ENCODE measurements at places on chromosomes 12 and 14.
A peak's percentile ranks its signal among the peaks of the same experiment; 100 is the strongest.

DNA sequence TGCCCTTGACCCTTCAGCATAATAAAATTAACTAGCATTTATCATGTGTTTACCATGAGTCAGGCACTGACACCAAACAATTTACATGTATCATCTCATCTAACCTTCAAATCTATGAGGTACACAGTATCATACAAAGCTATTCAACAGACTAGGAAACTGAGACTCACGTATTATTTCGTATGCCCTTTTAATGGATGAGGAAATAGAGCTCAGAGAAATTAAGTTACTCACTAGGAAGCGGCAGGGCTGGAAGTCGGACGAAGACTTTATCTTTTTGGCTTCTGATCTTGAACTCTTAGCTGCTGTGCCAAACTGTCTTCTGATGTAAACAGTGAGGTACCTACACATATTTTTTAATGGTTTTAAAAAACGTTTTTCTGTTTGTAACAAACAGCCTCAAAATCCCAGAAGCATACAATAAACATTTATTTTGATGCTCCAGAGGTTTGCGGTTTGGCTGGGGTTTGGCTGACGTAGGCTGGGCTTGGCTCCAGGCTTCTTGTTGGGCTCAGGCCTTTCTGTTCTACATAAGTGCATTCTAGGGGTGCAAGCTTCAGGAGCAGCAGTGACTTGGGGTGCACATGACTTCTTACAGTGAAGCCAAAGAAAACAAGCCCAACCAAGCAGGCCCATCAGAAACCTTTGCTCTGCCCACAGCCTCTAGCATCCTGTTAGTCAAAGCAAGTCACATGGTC, 184.7 kb downstream of the TBX5 start:
- DNase-seq = no peak

GRCh38 chr12:120590741-120591407, 9.7 kb upstream of the POP5 start:
- DNase-seq = no peak

DNA sequence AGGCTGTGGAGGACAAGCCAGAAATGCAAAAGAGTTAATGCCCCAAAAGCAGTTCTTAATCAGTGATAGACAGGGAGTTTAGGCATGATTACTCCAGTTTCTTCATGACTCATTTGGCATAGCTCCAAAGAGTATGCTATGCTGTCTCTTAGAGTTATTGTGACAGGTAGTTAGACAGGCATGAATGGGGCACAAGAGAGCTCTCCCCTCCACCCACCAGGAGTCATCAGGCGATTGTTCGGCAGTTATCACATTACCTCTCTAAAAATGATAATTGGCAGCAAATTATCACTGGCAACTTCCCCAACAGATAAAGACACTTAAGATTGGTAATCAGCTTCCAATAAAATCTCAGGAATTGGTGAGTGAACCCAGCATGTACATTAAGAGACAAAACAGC, 320.1 kb downstream of the DAD1 start:
- no peak for DNase-seq

DNA sequence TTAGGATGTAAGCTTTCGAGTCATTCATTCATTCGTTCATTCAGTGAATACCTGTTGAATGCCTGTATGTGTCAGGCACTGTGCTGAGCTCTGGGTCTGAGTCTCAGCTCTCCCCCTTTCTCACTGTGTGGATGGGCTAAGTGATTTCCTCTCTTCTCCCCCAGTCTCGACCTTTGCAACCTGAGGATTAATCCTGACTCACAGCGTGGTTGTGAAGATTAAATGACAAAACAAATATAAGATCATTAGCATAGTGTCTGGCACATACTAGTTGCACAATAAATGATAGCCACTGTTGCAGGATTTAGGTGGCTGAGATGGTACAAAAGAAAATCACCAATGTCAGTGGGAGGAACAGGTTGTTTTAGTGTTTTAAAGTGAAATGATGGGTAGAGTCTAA, 136.7 kb downstream of the GPR135 start:
- DNase-seq = peak; percentile 14

- DNase-seq = no peak
Measured at GRCh38 chr12:82912406-82912805, 225.7 kb downstream of the TMTC2 start.

GRCh38 chr14:88798156-88798555, 5.4 kb upstream of the EML5 start:
- no peak for DNase-seq

DNA sequence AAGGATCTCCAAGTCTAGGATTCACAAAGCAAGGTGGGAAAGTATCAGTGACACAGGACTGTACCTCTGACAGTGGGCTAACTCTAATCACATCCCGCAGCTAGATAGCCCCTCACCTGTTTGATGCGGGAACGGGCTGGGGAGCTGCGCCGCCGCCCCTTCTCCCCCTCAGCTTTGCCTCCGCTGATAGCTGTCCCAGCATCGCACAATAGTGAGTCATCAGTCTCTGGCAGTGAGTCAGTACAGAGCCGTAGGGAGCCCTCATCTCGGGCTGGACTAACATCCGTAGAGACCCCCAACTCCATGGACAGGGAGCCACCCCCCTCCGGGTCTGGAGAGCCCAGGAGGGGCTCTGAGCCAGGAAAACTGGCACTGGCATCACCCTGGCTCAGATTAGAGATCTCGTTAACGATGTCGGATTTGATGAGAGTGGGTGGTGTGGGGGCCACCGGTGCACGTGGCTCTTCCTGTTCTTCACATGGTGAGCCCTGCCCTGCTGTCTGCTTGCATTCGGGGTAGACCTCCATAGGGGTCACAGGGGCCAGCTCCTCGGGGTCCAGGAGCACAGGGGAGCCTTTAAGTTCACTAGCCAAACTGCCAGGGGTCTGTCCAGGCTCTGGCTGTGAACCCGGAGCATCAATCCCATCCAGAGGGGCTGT, 10.9 kb downstream of the KMT2D start:
- no peak for DNase-seq

DNA sequence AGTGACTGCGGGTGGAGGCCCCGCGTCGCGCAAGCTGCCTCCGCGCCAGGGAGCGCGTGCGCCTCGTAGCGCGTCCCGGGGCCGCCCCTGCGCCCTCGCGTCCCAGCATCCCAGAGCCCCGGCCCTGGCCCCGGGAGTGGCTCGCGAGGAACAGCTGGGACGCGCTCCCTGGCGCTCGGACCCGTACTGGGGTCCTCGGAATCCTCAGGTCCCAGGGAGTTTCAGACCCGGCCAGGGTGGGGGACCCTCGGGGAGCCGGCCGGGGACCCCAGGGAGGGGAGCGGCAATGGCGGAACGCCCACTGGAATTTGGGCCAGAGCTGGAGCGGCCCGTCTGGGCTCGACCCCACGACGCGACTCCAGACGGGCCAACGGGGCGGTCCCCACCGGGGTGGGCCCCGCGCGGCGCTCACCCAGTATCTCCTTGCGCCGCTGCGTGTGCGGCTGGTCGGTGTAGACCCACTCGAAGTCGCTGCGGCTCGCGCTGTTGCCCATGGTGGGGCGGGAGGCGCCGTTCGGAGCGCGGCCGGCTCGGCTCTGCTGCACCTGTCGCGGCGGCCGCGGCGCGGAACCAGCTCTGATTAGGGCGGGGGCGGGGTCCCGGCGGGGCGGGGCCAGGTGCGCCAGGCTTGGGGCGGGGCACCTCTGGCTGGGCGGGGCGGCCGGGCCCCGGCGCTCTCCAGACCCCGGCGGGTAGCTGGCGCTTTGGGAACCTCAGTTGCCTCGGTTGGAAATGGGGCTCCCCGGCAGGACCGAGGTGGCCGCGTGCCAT, at the start of gene DEGS2:
Gene DEGS2, minus strand, starts transcription at position 552 of the 771 bp plus-strand sequence. Its CDS starts 58 bp downstream, at position 494.
- DNase-seq = peak; percentile 73

GRCh38 chr14:91284146-91284790, 39.8 kb upstream of the GPR68 start:
- DNase-seq = no peak

GRCh38 chr14:22900081-22900799, 17.2 kb downstream of the REM2 start:
- peak; percentile 66 for DNase-seq

- DNase-seq = no peak
Measured at GRCh38 chr14:31411218-31411727, 9.1 kb downstream of the HEATR5A start.

GRCh38 chr14:55802986-55803872, 223.2 kb downstream of the KTN1 start:
- DNase-seq = peak; percentile 37

DNA sequence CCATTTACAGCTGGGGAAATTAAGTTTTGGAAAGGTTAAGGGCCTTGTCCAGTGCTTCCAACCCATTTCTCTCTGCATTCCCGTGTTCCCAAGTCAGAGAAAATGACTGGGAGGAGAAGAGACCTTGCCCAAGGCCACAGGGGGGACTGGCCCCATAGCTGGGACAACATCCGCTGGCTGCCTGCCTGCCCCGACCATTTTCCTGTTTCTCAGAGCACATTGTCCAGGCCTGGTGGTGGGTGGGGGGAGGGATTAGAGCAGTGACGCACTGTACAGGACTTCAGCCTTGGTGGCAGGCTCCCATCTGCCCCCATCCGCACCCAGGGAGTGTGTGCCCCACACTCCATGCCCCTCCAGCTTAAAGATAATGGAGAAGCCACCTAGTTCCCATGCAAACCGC, 27.7 kb downstream of the DIO3 start:
- DNase-seq = no peak

DNA sequence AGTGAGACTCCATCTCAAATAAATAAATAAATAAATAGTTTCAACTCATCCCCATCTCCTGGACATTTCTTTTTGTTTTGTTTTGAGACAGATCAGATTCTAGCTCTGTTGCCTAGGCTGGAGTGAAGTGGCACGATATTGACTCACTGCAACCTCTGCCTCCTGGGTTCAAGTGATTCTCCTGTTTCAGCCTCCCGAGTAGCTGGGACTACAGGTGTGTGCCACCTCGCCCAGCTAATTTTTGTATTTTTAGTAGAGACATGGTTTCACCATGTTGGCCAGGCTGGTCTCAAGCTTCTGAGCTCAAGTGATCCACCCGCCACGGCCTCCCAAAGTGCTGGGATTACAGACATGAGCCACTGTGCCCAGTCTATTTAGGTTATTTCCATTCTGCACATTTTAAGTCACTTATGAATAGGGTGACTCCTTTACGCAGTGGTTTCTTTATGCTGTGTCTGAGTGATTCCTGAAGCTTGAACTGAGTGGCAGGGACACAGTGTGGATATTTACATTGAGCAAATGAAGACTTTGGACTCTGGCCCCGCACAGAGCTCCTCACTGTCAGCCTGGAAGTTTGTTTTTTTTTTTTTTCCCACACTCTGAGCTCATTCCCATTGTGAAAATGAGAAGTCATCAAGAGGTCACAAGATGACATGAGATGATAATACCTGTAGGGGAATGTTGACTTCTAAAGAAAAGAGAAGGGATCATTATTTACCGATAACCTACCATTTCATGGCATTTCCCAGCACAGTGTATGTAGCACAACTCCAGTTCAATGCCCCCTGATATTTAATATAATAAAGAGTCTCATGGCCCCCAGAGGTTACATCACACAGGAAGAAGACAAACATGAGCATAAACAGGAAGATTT, 72.6 kb downstream of the TBX3 start:
- DNase-seq = no peak

DNA sequence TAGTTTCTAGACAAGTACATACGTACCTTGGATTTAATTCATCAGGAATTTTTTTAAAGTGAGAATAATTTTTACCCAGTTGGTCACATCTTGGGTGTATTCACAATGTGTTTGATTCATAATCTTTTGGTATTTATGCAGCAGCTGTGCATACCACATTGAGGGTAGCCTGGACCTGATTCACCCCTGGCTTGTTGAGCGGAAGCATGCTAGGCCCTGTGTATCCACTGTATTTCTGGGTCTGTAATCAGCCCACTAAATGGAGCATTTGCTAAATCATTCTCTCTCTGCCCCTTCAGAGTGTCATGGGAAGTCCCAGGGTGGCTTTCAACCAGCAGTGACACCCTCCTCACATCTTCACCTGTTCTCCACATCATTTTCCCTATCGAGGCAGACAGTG, 203.8 kb upstream of the RGS6 start:
- DNase-seq = no peak

- no peak for DNase-seq
Measured at GRCh38 chr12:75890141-75890540, 141.4 kb downstream of the PHLDA1 start.

DNA sequence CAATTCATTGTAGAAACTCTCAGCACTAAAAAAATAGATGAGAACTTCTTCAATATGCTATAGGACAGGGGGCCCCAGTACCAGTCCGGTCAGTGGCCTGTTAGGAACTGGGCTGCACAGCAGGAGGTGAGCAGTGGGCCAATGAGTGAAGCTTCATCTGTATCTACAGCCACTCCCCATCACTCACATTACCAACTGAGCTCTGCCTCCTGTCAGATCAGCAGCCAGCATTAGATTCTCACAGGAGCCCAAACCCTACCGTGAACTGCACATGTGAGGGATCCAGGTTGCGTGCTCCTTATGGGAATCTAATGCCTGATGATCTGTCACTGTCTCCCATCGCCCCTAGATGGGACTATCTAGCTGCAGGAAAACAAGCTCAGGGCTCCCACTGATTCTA, 15.7 kb upstream of the ANO2 start:
- DNase-seq = no peak

GRCh38 chr14:58848365-58848764, 210.6 kb downstream of the DACT1 start:
- no peak for DNase-seq

DNA sequence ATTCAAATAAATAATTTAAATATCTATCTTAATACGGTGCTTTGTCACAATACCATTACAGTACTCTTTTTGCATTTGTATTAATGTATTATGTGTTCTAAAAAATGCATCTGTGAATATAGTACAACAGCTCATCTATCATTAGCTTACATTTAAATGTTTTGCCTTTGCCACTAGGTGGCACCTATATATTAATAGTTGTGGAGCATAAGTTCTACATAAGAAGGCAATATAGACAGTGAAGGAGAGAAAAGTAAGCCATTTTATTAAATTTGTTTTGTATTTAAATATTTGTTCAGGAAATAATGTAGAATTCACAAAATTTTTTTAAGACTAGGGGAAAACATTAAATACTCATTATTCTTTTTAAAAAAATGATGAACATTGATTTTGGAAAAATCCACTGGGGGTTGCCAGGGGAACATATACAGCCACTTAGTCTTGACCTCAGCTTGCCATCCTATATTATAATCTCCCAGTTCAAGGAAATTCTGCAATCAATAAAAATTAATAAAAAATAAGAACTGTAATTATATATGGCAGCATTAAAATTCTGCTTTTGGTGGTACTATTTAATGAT, 9.8 kb downstream of the CCER1 start:
- no peak for DNase-seq

Measured in activated CD8-positive, alpha-beta T cell treated with anti-CD3 and anti-CD28 coated beads for 36 hours (primary cell).